ENCODE measurements at places on chromosomes 13 and 19. TPM values are rescaled to one million over a fixed set of nuclear protein-coding genes. Genes with fewer than 3 reads are reported as not detected.

GRCh38 chr19:48738557-48739403 is 1.6 kb downstream of the RASIP1 start:
- peak overlapping the region; percentile 52 for H3K4me3 ChIP-seq
- peak; percentile 99 for DNase-seq
- no peaks in the 10 kb centered on the region for H3K4me1 ChIP-seq
- H3K27me3 ChIP-seq = no peaks in the 10 kb centered on the region

- DNase-seq = no peak
- H3K27ac ChIP-seq = no peak overlapping the region
- H3K4me1 ChIP-seq = no peaks in the 10 kb centered on the region
These were observed 96.3 kb upstream of the SOX1 start for GRCh38 chr13:111970494-111971141.

DNA sequence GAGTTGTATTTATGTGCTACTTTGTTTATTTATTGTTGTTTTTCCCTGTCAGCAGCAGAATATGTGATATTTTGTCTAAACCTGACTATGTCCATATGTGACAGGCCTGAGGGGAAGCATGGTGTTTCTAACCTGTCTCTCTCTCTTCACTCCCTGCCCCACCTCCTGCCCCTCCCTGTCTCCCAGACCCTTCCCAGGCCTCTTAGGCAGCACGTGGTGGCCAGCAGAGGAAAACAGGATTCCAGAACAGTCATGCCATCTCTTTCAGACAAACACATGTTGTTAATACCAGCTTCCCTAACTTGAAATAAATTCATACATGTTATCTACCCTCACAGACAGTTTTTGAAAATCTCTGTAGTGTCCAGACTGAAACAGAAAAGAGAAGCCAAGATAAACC is 31.0 kb upstream of the ATP11A start:
- H3K4me1 ChIP-seq = no peaks in the 10 kb centered on the region
- no peak overlapping the region for H3K27ac ChIP-seq
- no peak overlapping the region for H3K4me3 ChIP-seq
- no peaks in the 10 kb centered on the region for H3K36me3 ChIP-seq
- DNase-seq = no peak

GRCh38 chr19:31348481-31349159 is 616 bp downstream of the TSHZ3 start:
- H3K27ac ChIP-seq = no peak overlapping the region
- peak overlapping the region; percentile 74 for H3K4me3 ChIP-seq
- H3K36me3 ChIP-seq = no peaks in the 10 kb centered on the region
- no peak for DNase-seq

GRCh38 chr13:98173431-98174152 is 3.5 kb downstream of the RNF113B start:
- H3K4me3 ChIP-seq = no peak overlapping the region
- peaks cover 14% of the 10 kb centered on the region for H3K36me3 ChIP-seq
- H3K27me3 ChIP-seq = no peaks in the 10 kb centered on the region
- peaks cover 26% of the 10 kb centered on the region for H3K4me1 ChIP-seq
- DNase-seq = no peak

DNA sequence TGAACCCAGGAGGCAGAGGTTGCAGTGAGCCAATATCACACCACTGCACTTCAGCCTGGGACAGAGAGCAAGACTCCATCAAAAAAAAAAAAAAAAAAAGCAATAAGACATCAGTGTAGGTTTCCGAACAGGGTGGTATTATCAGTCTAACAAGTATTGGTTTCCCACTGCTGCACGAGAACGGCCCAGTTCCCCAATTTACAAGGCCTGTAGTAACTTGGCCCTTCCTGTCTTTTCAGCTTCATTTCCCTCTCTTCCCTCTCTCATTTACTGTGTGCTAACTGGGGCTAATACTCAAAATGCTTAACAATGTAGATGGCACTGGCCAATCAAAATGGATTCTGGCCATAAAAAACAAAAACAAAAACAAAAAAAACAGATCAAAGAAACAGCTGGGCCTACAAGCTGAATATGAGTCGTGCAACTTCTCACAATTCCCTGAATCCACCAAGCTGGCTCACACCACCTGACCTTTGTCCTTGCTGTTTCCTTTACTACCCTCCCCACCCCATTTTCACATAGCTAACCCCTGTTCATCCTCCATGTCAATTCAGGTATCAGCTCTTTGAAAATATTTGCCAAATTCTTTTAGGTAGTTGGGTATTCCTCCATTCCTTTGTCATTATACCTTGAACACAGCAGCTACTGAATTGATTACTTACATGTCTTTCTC is 2.4 kb downstream of the TEX101 start:
- no peak overlapping the region for H3K27ac ChIP-seq
- peaks cover 3% of the 10 kb centered on the region for H3K4me1 ChIP-seq
- no peaks in the 10 kb centered on the region for H3K27me3 ChIP-seq
- H3K36me3 ChIP-seq = peaks cover 27% of the 10 kb centered on the region
- no peak overlapping the region for H3K4me3 ChIP-seq

The ADGRE1 gene
- not detected for total RNA-seq

The TUBA3C gene
- total RNA-seq = not detected
